ENCODE measurements at places on chromosomes 16 and 17.

GRCh38 chr16:25140459-25140858 is 28.9 kb downstream of the LCMT1 start:
- DNase-seq, result no peak

- DNase-seq, result no peak
Observed at GRCh38 chr16:85720302-85720637, 30.6 kb downstream of the C16orf74 start.

GRCh38 chr17:10613775-10614513 is 43.2 kb downstream of the MYH3 start:
- DNase-seq, result no peak

DNA sequence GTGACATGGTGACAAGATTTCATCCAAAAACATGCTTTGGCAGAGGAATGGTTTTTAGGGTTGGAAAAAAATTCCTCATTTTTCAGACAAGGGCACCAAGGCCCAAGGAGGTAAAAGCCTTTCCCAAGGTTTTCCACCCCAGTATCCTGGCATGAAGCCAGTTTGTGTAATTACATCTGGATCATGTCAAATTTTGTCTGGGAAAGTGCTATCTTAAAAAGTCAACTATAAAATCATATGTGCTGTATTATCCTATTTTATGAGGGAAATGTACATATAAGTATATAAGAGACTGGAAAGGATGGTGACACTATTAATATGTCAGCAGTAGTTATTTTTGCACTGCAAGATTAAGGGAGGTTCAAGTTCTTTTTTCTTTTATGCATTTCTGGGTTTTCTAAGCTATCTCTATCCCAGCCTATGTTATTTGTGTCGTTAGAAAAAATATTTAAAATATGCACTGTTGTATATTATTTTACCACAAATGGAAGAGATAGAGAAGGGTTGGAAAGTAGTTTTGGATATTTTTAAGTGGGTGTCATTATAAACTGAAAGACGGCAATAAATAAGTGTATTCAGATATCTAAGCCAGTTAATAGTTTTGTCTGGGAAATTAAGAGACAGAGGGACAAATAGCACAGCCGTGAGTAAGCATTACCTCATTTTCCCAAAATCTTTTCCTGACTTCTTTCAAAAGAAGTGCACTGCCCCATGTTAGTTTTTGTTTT is 13.5 kb upstream of the FBXO47 start:
- no peak for DNase-seq

GRCh38 chr17:39240631-39241030 is 14.9 kb upstream of the STAC2 start:
- no peak for DNase-seq

- DNase-seq, result no peak
Observed at GRCh38 chr16:85089525-85089924, 22.7 kb downstream of the CIBAR2 start.

DNA sequence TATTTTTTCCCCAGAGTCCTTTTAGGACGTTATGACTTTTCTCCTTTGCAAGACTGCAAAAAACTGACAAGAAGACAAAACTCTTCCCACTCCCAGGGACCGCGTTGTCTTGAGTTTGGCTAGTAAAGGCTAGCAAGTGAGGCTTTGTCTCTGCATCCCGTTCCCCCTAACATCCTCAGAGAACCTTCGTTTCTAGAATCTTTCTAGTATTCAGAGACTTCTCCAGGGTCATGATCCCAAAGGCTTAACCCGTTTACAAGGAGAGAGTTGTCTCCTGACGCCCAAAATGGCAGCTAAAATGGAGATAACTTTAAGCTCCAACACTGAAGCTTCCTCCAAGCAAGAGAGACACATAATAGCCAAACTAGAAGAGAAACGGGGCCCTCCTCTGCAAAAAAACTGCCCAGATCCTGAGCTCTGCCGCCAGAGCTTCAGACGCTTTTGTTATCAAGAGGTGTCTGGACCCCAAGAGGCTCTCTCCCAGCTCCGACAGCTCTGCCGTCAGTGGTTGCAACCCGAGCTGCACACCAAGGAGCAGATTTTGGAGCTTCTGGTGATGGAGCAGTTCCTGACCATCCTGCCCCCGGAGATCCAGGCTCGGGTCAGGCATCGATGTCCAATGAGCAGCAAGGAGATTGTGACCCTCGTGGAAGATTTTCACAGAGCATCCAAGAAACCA is 843 bp downstream of the ZNF174 start:
- no peak for DNase-seq

DNA sequence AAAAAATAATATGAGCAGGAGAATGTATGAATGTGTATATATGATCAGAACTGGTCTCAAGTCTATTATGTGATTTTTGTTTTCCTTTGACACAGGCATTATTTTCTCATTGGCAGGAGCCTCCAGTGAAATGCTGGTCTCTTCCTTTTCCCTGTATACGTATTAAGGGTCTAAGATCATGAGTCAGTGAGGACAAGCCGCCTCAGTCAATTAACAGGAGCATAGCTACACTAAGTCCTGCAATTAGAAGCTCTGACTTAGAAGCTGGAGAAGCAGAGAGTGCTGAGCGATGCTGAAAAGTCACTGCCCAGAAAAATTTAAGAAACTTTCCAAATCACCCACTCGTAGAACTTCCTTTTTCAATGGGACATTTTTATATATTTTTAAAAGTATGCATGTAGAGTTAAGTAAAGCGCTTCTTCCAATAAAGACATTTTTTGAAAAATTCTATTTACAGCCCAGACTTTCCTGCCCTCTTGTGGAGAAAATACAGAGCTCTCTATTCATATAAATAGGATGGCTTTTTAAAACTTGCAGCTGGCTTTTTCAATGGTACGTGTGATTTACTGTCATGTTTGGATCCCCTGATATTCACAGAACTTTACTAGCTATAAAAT is 70.2 kb upstream of the PSMD7 start:
- DNase-seq, result peak; percentile 27

GRCh38 chr17:41284043-41284442 is 8.5 kb downstream of the KRTAP9-7 start:
- no peak for DNase-seq

DNA sequence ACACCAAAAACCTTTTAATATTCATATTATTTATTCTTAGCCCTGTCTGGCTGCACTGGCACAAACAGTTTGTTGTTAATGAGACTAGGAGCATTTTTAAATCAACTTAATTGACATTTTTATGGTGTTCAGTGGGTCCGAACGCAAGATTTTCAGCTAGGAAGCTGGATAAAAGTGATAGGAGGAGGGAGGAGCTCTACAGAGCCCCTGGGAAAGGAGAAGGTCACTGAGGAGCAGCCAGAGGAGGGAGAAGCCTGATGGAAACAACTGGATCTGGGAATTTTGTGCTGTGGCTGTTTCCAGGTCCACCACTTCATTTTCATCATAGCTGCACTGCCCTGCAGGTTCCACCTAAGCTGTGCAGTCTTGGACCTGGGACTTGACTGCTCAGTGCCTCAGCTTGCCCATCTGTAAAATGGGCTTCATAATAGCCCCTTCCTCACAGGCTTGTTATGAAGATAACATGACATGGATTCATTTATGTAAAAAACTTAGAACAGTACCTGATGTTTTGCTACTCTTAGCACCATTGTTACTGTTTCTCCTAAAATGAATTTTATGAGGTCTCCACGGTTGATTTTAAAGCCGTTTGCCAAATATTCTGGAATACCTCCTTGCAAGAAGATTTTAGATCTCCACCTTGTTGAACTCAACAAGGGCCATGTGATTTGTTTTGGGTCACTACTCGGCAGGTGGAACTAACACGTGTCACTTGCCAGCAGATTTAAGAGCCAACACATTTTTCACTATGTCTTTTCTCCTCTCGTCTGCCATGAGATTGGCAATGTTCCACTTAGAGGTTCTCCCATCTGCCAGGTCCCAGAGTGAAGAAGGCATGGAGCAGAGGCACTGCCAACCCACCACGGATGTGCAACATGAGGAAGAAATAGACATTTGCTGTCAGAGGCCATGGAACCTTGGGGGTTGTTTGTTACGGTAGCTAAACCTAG is 18.7 kb upstream of the GRIN2A start:
- DNase-seq, result peak; percentile 45

DNA sequence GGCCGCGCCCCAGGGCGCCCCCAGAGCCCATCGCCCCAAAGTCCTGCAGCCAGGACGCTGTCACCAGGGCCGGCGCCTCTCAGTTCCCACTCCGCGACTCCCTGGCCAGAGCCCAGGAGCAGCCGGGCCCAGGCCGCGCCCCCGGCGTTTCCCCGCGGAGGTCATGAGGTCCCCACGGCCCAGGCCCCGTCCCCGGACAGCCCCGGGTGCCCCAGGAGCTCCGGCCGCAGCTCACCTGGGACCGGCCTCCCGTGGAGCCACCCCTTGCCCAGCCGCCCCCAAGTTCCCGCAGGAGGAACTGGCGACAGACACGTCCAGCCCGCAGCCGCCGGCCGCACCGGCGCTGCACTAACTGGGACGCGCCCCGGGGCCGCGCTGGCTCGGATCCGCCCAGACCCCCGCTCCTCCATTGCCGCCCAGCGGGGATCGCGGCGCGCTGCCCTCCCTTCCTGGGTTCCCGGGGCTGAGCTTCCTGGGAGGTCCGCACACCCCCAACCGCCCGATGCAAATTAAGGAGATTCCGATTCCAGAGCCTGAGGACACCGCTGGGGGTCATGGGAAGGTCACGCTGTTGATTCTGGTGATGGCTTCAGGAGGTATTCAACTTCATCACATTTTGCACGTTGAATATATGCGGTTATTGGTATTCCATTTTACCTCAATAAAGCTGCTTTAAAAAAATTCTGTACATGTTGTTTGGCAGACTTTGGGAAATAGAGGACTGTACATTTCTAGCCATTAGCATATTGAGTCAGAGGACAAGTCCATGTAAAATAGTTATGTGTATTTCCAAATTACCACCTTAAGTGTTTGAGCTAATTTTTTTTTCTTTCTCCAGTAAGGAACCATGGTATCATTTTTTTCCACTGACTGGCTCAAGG is 9.9 kb downstream of the AHSP start:
- DNase-seq, result no peak

GRCh38 chr17:16407911-16408588 is 7.3 kb upstream of the TRPV2 start:
- DNase-seq, result peak; percentile 20

DNA sequence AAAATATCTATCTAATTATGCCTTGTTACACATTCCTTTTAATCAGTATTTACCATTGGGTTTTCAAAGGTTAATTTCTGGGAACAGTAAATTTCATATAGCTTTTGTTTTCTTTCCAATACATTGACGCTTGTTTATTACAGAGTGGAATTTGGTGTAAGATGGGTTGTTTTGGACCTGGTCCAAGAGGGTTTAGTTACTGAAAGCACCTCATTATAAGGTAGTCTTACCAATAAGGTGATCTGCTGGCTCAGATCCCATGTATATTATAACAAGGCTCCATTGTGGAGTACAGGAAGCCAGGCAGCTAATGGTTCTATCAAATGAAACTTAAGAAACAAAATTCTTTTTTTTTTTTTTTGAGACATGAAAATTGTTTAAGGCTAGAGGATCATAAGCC is 87.3 kb upstream of the NACA2 start:
- no peak for DNase-seq

- DNase-seq, result no peak
Observed at GRCh38 chr16:87169509-87169995, 147.6 kb downstream of the C16orf95 start.

- DNase-seq, result peak; percentile 42
Observed at GRCh38 chr16:81035398-81035974, at the start of gene ATMIN. Gene ATMIN (plus strand): TSS chr16:81035842. CDS start chr16:81035871, 29 bp downstream.

- no peak for DNase-seq
Observed at GRCh38 chr17:19517699-19518098, 16.0 kb upstream of the SLC47A1 start.

GRCh38 chr16:86680162-86680561 is 101.8 kb downstream of the FOXL1 start:
- no peak for DNase-seq

- DNase-seq, result no peak
Observed at GRCh38 chr17:43901861-43902589, 5.3 kb downstream of the MPP2 start.

GRCh38 chr17:37259030-37259735 is 116.6 kb upstream of the C17orf78 start:
- no peak for DNase-seq

GRCh38 chr16:27811881-27812280 is 251.6 kb downstream of the GSG1L start:
- DNase-seq, result no peak

DNA sequence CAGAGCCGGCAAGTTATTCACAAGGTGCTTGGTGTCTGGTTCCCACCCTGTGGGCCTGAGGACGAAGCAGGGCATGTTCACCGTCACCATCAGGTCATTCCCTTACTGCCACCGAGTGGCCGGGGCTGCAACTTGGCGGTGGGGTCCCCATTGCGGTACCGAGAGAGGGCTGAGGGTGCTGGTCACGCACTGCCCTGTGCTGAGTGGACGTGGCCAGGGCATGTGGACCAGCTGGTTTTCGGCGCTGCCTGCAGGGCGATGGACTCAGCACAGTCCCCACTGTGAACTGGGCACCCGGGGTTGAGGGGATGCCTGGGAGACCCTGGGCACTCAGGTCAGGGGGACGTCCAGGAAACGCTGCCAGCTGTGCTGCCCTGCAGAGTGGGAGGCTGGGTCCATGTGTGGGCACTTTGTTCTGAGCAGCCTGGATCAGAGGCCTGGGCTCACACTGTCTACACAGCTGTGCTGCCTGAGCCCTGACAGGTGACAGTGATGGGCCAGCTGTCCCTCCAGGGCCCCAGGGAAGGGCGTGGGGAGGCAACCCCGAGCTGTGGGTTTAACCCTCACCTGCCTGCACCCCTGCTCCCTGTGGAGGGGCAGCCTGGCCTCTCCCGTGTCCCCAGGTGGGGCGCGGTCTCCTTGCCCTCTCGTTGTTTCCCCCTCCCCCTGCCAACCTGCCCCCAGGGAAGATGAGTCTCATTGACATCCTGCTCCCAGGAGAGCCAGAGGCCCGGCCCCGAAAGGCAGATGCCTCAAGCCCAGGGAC is 39.3 kb upstream of the GNG13 start:
- no peak for DNase-seq

DNA sequence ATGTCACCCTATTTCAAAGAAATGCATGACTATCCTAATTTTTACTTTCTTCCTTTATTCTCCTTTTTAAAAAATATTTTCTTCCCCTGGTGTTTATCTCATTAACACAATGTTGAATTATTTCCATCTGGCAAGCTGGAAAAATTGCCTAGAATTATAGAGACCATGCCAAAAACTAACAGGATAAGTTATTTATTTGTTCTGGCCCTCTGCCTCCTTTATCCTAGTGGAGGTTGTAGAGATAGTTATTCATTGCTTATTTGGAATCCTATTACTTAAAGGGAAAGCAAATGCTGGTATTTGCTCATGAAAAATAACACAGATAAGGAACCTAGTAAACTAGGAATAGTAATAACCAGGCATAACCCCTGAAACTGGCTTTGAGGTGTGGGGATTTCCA is 684.9 kb upstream of the KIF2B start:
- no peak for DNase-seq

All from NCI-H1694 (cell line).